ENCODE measurements at places on chromosomes 12 and 14.

DNA sequence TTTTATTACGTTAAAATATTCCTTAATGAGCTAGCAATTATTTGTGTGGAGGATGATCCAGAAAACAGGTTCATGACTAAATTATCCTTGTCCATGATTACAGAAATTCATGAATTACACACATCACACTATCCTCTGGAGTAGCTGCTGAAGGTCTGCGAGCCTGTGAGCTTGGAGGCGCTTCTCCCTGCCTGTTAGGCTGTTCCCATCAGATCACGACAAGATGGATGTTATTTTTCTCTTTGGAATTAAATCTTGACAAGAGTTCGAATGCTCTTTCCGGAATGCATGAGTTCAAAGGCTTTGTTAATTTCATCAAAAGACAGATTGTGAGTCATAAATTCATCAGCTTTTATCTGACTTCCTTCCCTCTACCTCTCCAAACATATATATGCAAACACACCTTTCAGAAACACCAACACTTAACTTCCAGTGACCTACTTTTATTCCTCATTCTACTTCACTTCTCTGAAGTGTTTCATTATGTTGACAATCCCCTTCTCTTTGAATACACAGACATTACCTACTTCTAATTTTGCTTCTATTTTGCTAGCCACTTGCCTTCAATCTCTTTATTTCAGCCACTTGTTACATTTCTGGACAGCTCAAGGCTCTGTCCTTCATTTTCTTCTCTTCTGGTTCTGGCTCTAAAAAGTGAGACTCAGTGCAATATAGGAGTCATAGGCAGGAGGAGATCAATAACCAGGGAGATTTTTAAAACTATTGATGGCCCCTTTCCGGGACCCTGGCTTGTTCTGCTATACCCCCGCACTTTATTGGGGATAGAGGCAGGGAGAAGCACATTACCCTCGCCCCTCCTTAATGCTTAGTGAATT lies 274.6 kb downstream of the BTG1 start:
- DNase-seq: no peak

GRCh38 chr12:68291396-68292036 lies 38.1 kb upstream of the IL22 start:
- no peak for DNase-seq

GRCh38 chr14:95294834-95295599 lies 24.7 kb downstream of the CLMN start:
- no peak for DNase-seq

GRCh38 chr12:7832059-7832696 lies 40.5 kb downstream of the SLC2A14 start:
- DNase-seq: no peak

- DNase-seq: no peak
These were observed 491 bp upstream of the CLEC6A start for GRCh38 chr12:8455271-8455670.

DNA sequence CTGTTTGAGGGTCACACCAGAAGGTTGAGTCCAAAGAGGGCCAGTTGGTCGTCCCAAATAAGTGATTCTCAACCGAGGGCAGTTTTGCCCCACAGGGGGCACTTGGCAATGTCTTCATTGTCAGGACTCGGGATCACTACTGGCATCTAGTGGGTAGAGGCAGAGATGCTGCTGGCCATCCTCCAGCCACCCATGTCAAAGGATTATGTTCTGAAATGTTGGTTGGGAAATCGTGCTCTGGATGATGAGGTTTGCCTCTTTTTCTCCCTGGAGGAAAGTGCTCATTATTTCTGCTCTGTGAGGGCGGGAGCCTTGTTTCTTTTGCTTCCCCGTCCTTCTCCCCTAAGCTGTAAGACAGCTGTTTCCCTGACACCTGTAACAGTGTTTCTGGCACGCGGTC lies 3.6 kb downstream of the ZNF839 start:
- peak; percentile 9 for DNase-seq

All from NCI-H2081 treated with DMSO at 0.1 percent for 48 hours (cell line).